Activated naive CD4-positive, alpha-beta T cell treated with anti-CD3 and anti-CD28 coated beads, Interleukin-2, amount 50 U/mL, for 72 hours (primary cell): ENCODE measurements at places on chromosomes 13 and 19. TPM values are rescaled to one million over a fixed set of nuclear protein-coding genes. Genes with fewer than 3 reads are reported as not detected.

GRCh38 chr13:79812070-79812850 lies 331.3 kb downstream of the NDFIP2 start:
- DNase-seq, result no peak

DNA sequence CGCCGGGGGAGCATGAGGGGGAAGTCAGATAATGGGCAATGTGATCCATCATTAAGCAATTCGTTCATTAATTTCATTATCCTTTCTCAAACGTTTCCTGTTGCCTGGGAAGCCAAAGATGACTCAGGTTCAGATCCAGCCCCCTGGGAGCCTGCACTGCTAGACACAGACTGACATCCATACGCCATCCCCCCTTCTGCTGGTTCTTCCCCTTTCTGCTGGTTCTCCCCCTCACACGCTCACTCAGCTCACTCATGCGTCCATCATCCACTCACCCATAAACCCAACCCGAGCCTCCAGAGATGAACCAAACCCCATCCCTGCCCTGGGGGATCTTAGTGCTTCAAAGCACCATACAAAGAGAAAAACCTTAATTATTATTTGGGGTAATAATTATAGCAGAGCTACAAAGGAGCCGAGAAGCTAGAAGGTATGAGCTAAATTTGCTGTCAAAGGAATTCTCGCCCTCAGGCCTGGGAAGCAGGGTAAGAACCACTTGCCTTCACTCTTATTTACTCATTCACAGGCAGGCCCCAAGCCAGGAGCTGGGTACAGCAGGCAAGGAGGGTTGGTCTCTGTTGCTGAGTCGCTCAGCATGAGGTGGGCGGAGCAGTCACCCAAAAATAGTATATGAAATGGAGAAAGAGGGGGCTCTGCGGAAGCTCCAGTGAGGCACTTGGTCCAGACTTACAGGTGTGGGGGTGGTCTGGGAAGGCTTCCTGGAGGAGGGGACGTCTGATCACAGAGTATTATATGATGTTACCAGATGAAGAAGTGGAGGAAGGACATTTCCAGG lies 7.0 kb upstream of the ZNF444 start:
- no peak for DNase-seq

GRCh38 chr13:28819735-28820098 lies 422 bp upstream of the MTUS2 start:
- DNase-seq, result peak; percentile 75

DNA sequence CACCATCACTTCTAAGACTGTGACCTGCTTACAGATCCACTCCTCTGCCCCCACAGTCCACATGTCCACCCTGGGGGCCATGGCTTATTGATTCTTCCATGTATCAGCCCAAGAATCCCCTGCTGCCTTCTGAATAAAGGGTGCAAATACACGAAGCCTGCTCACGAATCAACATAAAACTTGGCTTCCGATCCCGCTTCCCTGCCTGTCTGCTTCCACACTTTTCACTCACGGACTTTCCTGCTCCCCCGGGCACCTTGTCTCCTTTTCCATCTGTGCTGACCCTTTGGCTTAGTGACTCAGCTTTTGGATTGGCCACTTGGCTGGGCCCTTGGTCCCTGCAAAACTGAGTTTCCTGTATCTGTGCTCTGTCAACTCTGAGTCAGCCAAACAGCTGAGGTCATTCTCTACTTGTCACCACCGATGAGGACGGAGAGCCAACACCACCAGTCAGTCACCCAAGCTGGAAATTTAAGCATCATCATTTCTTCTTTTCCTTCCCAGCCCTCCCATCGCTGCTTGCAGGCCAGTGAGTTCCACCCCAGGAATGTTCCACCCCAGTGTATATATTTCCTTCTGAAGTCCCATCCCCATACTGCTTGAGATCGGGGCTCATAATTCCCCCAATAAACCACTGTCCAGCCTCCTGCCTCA lies 11.4 kb upstream of the USP12 start:
- no peak for DNase-seq

DNA sequence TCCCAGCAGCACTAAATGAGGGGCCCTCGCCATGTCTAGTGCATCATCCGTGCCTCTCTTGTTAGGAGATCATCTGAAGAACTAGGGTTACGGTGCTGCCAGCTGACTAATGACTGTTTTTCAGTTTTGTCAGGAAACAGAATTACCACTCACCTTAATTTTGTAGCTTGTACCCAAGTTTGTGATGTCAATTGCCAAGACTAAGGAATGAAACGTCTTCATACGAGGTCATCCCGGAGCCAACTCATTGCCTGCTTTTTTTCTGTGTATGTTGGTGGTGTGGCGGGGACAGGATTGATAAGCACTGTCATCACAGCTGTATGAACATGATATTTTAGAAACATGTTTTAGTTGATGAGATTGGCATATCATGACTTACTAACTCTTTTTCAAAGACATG lies 100.6 kb downstream of the TNFRSF19 start:
- DNase-seq, result no peak

GRCh38 chr13:25752957-25753551 lies 298.8 kb downstream of the SHISA2 start:
- DNase-seq, result no peak

DNA sequence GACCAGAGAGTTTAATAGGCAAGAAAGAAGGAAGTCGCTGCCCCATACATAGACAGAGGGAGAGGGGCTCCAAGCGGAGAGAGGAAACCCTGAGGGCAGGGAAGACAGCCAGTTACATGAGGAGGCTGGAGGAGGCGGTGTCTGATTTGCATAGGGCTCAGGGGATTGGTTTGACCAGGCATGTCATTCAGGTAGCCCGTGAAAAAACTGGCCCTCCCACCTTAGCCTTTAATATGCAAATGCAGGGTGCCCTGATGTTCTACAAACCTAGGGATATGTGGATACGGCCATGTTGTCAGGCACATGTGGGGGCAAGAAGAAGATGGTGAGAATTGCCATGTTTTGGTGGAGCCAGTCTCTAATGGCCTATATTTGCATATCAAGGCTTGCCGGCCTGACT lies 1461.6 kb downstream of the PCDH9 start:
- DNase-seq, result no peak

DNA sequence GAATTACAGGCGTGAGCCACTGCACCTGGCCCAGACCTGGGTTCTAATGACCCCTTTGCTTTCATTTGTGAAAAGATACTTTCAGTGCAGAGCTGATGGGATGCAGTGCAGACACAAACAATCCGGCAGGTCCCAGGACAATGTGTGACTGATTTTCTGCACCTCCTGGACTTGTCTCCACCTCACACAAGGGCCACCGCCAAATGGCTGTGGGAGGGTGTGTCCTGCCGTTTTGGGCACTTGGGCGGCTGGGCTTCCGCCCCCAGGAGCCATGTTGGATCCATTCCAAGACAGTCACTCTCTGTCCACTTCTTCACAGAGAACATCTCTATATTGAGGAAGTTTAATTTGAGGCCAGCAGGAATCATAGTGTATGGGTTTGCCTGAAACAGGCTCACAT lies 112.3 kb upstream of the ZNF507 start:
- no peak for DNase-seq

DNA sequence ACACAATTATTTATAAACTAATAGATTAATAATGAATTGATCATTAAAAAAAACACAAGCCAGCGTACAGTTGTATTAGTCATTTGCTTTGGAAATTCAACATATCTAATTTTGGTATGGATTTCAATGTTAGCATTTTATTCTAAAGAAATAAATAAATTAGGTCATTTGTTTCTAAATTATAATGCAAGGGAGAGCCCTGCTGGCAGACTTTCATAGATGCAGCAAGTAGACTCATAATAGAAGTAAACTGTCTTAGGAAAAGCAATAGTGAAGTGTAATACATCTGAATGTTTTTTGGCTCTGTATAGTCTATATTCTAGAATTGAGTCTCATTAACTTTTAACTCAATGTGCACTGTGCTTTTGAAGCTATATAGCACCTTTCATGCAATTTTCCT lies 982.4 kb upstream of the MIR17HG start:
- no peak for DNase-seq

DNA sequence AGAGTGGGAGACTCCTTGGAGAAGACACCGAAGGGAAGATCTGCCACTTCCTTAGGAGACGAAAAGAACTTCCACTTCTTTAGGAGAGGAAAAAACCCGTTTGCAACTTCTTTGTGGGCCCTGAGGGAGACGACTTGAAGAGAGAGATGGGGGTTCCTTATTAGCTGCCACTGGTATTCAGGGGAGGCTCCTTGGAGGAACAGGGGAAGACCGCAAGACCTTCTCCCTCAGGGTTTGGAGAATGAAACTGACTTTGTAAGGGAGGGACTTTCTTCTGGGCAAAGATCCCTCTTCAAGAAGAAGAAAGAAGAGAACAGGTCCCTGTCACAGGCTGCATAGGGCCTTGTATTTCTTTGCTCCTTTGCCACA lies 416 bp downstream of the BCKDHA start:
- no peak for DNase-seq

GRCh38 chr19:3740431-3740830 lies 21.1 kb downstream of the APBA3 start:
- no peak for DNase-seq

ZNF350 gene
- 8.7 TPM for total RNA-seq

CEACAM8 gene
- total RNA-seq, result not detected

BEST2 gene
- total RNA-seq, result not detected

SIX5 gene
- total RNA-seq, result 4.3 TPM

AKAP11 gene
- total RNA-seq, result 42.3 TPM

SACS gene
- 31.5 TPM for total RNA-seq

CD79A gene
- total RNA-seq, result 3.3 TPM

UBE2L5 gene
- total RNA-seq, result not detected

GTF2F1 gene
- 78.4 TPM for total RNA-seq
